Placental epithelial cell (primary cell): ENCODE measurements at places on chromosomes 2 and 18. TPM values are rescaled to one million over a fixed set of nuclear protein-coding genes. Genes with fewer than 3 reads are reported as not detected.

LDLRAD4 gene
- total RNA-seq: under 0.01 TPM in 1 of 2 replicates, not detected in the other

NR4A2 gene
- under 0.01 and 0.43 TPM in 2 replicates for total RNA-seq

SLC9A4 gene
- 0.22 and 0.79 TPM in 2 replicates for total RNA-seq

REG3G gene
- not detected in 2 replicates for total RNA-seq

GCA gene
- 5.9 and 8.4 TPM in 2 replicates for total RNA-seq

SALL3 gene
- total RNA-seq: 0.11 and 0.39 TPM in 2 replicates
